ENCODE measurements at places on chromosomes 1 and 21. TPM values are rescaled to one million over a fixed set of nuclear protein-coding genes. Genes with fewer than 3 reads are reported as not detected.

Gene OR2C3
- total RNA-seq: not detected

Gene NBPF4
- not detected for total RNA-seq

Gene TDRD10
- not detected for total RNA-seq

Gene PIGV
- total RNA-seq: 10.2 TPM

Gene OPRD1
- 0.03 TPM for total RNA-seq

Gene TMEM9
- 110 TPM for total RNA-seq

Gene KRTAP21-2
- total RNA-seq: not detected

Gene GBP4
- 0.56 TPM for total RNA-seq

Gene PLXNA2
- total RNA-seq: 8.7 TPM

Gene OR2T1
- not detected for total RNA-seq

Gene HSD3B2
- total RNA-seq: not detected

Gene VANGL2
- total RNA-seq: 2.2 TPM

Gene ALDH4A1
- total RNA-seq: 10.8 TPM

DNA sequence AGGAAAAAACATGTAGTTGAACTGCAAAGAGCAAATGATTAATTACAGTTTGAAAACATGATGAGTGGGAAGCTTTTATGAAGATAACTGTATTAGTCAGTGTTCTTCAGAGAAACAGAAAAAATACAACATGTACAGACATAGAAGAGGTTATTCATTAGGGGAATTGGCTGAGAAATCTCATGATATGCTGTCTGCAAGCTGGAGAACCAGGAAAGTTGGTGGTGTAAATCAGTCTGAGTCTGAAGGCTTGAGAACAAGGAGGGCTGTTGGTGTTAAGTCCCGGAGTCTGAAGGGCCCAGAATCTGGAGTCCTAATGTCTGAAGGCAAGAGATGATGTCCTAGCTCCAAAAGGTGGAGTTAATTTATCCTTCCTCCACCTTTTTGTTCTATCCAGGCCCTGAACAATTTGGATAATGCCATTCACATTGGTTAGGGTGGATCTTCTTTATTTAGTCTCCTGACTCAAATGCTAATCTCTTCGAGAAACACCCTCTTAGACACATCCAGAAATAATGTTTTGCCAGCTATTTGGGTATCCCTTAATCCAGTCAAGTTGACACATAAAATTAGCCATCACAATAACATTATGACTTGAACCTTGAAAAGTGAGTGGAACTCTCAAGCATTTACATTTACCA lies 672.9 kb upstream of the PTBP2 start:
- no peak for DNase-seq

GRCh38 chr1:38046884-38047602 lies 450 bp upstream of the POU3F1 start:
- peak; percentile 89 for DNase-seq

GRCh38 chr1:64246294-64246917 lies 43.0 kb downstream of the UBE2U start:
- peak; percentile 39 for DNase-seq

- DNase-seq: no peak
These were observed 67.5 kb upstream of the VAMP3 start for GRCh38 chr1:7703321-7704213.

- no peak for DNase-seq
These were observed 19.6 kb downstream of the GPR88 start for GRCh38 chr1:100557606-100557953.

DNA sequence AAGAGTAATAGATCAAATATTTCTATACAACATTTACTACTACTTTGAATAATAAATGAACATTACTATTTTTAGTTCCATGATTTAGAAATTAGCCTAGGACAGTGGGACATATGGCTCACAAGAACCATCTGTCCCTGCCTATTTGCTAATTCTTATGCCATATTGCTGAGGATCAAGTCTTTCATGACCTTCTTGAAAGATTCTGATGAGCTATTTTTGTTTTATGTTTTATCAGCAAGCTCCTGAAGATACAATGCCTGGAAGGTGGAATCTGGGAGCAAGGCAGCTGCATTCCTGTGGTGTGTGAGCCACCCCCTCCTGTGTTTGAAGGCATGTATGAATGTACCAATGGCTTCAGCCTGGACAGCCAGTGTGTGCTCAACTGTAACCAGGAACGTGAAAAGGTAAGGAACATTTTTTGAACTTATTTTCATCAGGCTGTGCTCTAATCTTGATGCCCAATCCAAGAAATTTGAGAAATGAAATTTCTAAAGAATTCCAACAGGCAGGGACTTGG lies 326.7 kb downstream of the PAPPA2 start:
- peak; percentile 64 for DNase-seq

GRCh38 chr1:153789478-153790034 lies 14.3 kb downstream of the SLC27A3 start:
- no peak for DNase-seq

DNA sequence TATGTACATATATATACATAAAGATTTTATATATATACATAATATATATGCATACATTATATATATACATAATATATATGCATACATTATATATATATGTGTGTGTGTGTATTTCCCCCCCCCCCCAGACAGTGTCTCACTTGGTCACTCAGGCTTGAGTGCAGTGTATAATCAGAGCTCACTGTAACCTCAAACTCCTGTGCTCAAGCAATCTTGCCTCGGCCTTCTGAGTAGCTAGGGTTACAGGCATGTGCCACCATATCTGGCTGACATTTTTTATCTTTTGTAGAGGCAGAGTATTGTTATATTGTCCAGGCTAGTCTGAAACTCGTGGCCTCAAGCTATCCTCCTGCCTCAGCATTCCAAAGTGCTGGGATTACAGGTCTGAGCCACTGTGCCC lies 9.0 kb upstream of the FUBP1 start:
- DNase-seq: no peak

GRCh38 chr1:19009882-19010321 lies 53.4 kb upstream of the IFFO2 start:
- peak; percentile 98 for DNase-seq

GRCh38 chr1:23273450-23274133 lies 56.3 kb upstream of the HTR1D start:
- DNase-seq: peak; percentile 86

- DNase-seq: no peak
These were observed 133.0 kb upstream of the HMCN1 start for GRCh38 chr1:185601189-185601588.

GRCh38 chr1:234607109-234608024 lies 2.6 kb downstream of the IRF2BP2 start:
- peak; percentile 74 for DNase-seq

- no peak for DNase-seq
These were observed 31.9 kb upstream of the SGIP1 start for GRCh38 chr1:66502086-66502485.

GRCh38 chr1:15210651-15211375 lies 36.2 kb upstream of the FHAD1 start:
- DNase-seq: no peak

GRCh38 chr1:51170342-51170741 lies 65.7 kb upstream of the RNF11 start:
- no peak for DNase-seq

GRCh38 chr1:33441088-33441745 lies 10.3 kb upstream of the PHC2 start:
- no peak for DNase-seq

- DNase-seq: no peak
These were observed 279.3 kb upstream of the VAMP3 start for GRCh38 chr1:7491818-7492173.

- DNase-seq: no peak
These were observed 128.9 kb upstream of the NR5A2 start for GRCh38 chr1:199898654-199899053.

GRCh38 chr1:191831572-191831971 lies 326.7 kb upstream of the RGS18 start:
- DNase-seq: no peak

DNA sequence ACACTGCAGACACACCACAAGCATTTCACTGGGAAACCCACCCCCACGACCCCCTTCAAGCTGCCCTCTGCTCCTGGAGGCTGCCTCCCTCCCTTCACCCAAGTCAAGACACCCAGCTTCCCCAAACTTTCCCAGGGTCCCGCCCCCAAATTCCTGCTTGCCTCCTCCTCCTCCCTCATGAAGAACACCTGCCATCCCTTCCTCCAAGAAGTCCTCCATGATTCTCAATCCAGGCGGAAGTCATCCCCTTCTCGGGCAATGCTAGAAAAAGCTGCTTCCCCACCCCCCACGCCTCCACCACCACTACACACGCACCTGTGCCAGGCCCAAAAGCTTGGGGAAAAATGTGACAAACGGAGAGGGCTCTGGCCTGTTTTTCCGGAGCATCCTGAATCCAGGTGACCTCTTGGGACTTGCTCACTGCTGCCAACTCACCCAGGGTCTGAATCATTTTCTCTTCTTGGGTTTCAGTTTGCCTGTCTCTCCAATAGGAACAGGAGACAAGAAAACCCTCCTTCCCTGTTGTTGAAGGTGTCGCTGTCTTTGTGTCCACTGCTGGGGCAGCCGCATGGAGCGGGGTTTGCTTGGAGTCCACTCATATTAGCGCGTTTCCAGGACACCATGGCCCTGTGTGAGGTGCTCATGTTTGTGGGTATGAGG lies 101.0 kb upstream of the CASZ1 start:
- no peak for DNase-seq

GRCh38 chr1:239868058-239868832 lies 223.4 kb upstream of the FMN2 start:
- no peak for DNase-seq

DNA sequence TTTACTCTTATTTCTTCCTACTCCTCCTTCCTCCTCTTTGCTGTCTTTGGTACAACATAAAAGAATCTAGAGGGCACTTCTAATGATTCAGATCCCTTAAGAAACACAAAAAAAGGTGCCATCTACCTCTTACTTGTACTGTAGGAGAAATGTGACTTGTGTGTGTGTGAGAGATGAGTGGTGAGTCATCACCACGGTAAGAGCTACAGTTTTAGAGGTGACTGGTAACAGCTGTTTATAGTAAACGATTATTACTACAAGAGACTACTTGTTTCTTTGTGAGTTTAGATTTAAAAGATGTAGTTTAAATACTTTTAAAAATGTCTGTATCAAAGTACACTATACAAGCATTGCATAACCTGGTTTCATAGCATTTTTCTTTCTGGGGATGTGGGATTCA lies 40.4 kb downstream of the SLC35D1 start:
- DNase-seq: no peak

- no peak for DNase-seq
These were observed 41.6 kb downstream of the PDE9A start for GRCh38 chr21:42694751-42695696.

DNA sequence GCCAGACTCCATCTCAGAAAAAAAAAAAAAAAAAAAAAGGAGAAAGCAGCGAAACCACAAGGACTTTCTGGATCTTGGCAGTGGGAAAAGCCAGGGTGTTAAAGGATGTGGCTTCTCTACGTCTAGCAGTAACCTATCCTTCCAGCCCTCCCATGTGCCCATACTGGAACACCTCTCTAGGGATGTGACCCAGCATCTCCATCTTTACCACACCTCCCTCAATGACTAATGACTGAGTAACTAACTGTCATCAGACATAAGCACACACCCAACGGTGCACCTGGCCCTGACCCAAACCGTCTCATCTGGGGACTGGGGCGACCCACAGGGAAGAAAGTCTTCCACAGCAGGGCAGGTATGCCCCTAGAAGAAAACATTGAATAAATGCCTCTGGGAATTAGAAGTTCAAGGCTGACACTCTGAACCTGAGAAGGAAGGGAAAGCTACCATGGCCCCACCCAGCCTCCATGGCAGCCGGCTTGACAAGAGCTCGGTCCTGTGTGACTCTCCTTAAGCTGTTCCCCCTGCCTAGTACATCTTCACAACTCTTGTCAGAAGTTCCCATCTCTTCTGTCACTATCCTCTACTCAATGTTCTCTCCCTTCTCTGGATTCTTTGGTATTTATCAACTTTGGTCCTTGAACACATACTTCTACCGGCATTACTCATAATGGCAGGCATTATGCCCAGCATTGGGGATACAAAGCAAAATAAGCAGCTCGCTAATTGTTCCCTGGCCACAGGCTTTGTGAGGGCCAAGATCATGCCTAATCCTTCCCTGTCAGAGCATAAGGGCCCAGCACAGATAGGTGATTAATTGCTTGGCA lies 14.8 kb upstream of the PAQR6 start:
- DNase-seq: peak; percentile 45

- peak; percentile 55 for DNase-seq
These were observed 1.9 kb upstream of the PIGV start for GRCh38 chr1:26785611-26786436.

GRCh38 chr21:41037936-41038335 lies 130.0 kb upstream of the BACE2 start:
- DNase-seq: no peak

DNA sequence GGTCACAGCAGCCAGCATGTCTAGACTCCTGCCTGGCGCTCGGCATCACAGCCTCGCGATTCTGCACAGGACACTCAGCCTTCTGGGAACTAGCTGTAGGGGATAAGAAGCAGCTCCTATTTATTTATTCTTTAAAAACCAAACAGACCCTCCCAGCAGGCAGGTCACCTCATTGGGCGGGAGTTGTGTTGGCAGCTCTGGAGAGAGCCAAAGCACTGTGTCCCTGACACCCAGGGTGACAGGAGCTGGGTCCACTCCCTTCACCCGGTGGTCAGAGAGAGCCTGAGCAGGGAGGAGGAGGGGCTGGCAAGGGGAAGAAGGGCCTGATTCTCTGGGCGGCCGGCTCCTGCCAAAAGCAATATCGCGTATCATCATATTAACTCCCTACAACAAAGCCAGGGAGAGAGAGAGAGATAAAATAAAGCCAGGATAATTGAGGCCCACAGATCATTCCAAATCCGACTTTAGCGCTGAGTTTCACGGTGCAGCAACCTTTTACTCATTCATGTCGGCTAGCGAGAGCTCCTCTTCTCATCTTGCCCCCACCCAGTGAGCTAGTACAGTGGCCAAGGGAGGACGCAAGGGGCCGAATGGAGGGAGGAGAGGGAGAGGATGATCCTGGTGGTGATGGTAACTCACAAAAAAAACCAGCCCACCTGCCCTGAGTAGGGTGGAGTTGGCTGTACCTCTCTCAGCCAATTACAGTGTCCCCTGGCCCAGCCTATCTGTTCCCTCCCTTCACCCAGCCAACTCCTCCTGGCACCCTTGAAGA lies 79.8 kb upstream of the IFFO2 start:
- peak; percentile 25 for DNase-seq

DNA sequence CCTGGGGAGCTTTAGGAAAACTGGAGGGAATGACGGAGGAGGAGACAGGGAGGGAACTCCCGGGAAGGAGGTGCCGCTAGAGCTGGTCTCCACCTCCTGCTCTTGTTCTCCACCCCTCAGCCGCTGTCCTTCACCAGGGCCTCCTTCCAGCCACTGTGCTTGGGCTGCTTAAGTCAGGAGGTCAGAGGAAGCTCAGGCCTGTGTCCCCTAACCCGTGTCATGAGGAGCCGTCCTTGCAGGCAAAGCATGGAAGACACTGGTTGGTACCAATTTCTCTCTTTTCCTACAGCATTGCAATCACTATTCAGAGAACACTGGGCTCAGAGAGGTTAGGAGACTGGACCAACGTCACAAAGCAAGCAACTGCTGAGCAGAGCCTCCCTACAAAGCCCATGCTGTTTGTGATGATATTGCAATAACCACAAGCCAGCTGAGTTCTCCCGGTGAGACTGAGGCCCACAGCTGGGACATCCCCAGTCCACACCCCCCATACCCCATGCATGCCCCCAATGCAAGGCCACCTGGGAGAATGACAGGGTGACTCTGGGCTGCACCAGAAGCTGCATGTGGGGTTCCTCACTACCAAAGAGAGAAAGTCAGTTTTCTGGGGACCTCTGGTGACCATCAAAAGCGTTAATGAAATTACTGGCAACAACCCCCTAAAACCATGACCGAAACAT lies 427.5 kb downstream of the NPHP4 start:
- no peak for DNase-seq

Data from SJSA1 (cell line).